ENCODE measurements at places on chromosomes 11 and 22.

GRCh38 chr11:31960126-31960525, 130.7 kb upstream of the RCN1 start:
- no peak for DNase-seq

DNA sequence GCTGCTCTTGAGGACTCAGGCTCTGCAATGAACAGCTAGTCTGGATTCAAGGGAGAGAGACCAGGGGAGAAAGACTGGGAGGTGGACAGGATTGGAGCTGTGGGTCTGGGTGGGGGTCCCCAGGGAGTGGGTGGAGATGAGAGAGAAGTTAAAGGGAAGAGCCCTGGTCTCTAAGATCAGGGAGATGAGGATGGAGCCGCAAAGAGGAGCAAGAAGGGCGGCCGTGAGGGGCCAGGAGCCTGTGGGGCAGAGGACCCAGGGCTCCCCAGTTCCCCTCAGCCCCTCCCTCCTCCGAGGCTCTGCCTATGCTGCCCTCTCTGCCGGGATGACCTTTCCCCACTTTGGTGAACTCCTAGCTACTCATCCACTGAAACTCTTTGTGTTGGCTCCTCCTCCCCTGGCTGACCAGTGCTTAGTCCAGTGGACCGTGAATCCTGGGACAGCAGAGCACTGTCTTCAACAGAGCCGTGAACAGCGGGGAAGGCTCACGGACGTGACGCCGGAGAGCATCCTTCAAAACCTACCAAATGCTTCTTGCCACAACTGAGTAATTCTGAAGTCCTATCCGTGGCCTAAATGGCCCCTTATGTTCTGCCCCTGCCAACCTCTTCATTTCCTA, 16.4 kb upstream of the RFPL3 start:
- no peak for DNase-seq

DNA sequence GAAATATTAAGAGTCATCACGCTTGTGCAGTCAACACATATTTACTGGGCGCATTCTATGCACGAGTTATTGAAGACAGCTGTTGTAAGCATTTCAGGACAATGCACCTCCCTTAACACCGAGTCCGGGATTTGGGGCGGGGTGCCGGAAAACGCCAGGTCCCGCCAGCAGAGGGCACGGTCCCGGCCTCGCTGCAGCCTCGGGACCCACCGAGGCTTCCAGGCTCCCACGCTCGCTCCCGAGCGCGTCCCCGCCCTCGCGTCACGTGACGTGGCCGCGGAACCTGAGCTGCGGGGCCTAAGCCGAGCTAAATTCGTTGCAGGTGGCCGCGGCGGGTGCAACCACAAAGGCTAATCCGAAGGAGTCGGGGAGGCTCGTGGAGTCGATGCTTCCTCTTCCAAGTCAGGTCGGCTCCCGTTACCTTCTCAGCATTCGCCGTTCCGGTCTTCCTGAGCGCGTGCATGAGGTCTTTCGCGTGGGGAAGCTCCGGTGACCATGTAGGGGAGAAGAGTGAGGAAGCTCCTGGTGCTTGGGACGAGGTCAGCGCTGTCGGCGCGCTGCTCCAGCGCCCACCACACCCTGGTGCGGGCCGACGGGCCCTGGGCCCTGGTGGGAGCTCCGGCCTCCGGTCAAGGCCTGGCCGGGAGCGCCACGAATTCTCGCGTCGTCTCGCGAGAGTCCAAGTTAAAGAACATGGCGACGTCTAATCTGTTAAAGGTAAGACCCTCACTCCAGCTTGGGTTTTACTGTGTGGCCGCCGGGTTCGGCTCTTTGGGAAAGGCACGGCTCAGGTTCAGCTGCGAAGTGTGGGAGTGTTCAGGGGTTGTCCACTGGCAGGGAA, at the start of gene CUL5:
Gene CUL5, plus strand, starts transcription at position 243 of the 841 bp plus-strand sequence. Its CDS starts 451 bp downstream, at position 694.
- DNase-seq: peak; percentile 93

DNA sequence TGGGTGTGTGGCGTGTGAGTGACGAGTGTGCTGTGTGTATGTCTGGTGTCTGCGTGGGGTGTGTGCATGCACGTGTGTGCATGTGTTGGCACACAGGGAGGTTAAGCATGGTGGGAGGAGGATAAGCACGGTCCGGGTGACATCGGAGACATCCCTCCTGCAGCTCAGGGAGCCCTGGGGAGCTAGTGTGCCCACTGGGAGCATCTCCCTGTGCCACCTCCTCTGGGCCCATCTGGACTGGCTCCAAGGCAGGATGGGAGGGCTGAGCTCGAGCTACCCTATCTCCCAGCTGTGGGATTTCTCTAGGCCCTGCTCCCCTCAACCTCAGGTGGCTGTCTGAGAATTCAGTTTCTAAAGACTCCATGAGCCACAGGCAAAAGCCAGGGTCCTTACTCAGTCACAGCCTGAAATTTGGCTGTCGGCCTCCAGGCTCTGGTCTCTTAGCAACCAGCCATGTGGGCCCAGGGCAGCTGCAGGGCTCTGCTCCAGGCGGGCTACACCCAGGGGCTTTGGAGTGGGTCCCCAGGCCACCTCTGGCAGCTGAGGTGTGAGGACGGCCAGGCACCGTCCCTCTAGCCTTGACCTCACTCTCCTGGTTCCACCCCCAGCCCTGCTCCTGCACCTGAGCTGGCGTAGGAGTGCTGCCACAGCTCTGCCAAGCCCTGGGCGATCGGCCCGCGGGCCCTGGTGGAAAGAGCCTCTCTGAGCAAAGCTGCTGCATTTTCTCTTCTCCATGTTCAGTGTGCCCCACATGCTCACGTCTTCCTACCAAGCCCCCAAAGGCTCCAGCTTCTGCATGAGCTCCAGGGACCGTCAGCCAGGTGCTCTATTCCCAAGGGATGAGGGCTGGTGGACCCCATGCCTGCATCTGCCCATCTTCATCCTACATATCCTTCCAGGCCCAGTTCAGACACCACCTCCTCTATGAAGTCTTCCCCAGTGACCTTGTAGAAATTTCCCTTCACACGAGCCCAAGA, 39.7 kb downstream of the RTL6 start:
- no peak for DNase-seq

DNA sequence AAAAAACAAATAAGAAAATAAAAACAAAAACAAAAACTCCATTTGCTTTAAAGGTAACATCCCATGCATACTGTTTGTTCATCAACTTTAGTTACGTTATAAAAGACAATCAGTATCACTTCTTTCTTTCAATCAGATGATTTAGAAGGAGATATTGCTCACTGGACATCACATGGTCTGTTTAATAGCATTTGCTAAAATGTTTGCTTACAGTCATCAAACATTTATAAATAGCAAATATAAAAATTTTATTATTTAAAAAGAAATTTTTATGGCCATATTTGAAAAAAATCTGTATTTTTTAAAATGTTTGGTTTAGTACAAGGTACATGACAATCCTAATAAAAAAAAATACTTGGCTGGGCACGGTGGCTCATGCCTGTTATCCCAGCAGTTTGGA, 22.6 kb downstream of the MMP26 start:
- DNase-seq: no peak
